ENCODE measurements at places on chromosomes 13 and 19. TPM values are rescaled to one million over a fixed set of nuclear protein-coding genes. Genes with fewer than 3 reads are reported as not detected.
A peak's percentile ranks its signal among the peaks of the same experiment; 100 is the strongest.

- peak; percentile 71 for DNase-seq
These were observed 38.3 kb downstream of the DNAJC15 start for GRCh38 chr13:43061496-43062280.

DNA sequence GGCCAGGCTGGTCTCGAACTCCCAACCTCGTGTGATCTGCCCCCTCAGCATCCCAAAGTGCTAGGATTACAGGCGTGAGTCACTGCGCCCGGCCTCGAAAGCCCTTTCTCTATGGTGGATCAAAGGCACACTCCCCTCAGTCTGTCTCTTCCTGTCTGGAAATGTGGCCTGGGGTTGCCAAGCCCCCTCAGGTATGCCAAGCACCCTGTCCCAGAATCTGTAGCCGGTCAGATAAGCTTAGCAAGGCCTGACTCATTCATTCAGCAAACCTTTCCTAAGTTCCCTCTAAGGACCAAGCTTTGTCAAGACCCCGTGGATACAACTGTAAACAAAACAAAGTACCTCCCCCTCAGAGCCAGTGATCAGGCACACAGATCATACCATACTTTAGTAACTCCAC lies 14.1 kb downstream of the NUCB1 start:
- DNase-seq, result no peak

DNA sequence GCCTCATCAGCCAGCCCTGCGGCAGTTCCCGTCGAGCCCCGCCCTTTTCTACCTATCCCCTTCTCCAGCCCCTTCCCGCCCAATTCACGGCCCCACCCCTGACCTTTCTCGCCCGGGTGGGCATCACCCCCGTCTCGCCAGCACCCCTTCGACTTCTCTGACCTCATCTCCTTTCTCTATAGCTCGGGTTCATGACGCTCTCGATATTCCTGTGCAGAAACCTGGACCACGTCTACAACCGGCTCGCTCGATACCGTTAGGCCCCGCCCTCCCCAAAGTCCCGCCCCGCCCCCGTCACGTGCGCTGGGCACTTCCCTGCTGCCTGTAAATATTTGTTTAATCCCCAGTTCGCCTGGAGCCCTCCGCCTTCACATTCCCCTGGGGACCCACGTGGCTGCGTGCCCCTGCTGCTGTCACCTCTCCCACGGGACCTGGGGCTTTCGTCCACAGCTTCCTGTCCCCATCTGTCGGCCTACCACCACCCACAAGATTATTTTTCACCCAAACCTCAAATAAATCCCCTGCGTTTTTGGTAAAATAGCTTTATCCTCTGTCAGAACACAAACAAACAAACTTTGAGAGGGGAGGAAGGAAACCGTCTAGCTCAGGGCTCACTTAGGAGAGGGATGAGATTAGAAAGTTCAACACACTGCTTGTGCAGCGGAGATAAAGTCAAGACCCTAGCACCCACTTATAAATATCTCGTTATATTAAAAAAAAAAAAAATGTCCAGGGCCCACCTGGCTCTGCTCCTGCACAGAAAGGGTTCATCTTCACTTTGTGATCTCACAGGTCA lies 5.1 kb downstream of the CD37 start:
- DNase-seq, result peak; percentile 12

GRCh38 chr13:71068041-71068440 lies 799.0 kb downstream of the DACH1 start:
- no peak for DNase-seq

The C19orf67 gene
- total RNA-seq, result not detected

The LMTK3 gene
- not detected for total RNA-seq

The C2CD4C gene
- not detected for total RNA-seq

The TDRD12 gene
- 0.05 TPM for total RNA-seq

All from M059J (cell line).